ENCODE measurements at places on chromosomes 13 and 19.

DNA sequence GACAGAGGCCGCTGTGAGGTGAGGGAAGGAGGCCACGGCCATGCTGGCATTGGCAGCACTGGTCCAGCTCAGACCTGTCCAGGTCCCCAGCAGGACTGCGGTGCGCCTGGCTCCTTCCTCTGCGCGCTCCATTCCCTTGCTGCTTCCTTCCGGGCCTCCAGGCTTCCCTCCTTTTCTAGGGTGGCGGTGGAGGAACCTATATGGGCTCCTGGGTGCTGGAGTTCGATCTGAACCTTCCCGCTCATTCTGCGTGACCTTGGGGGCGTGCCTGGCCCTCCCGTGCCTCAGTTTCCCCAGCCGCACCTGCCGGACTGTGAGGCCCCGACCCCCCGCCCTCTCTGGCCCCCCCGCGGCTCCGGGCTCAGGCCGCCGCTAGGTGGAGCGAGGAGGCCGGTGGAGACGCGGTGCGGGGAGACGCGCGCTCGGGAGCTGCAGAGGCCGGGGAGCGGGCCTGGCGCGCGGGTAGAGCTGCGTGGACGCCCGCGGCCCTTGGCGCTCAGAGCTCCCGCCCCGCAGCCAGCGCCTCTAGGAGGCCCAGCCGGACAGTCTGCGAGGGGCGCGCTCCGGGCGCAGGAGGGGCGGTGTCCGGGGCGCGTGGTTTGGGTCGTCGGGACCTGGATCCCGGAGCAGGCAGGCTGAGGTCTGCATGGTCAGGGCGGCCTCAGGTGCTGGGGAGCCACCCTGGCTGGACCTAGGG, 29.9 kb downstream of the EFNA2 start:
- DNase-seq: peak; percentile 64

DNA sequence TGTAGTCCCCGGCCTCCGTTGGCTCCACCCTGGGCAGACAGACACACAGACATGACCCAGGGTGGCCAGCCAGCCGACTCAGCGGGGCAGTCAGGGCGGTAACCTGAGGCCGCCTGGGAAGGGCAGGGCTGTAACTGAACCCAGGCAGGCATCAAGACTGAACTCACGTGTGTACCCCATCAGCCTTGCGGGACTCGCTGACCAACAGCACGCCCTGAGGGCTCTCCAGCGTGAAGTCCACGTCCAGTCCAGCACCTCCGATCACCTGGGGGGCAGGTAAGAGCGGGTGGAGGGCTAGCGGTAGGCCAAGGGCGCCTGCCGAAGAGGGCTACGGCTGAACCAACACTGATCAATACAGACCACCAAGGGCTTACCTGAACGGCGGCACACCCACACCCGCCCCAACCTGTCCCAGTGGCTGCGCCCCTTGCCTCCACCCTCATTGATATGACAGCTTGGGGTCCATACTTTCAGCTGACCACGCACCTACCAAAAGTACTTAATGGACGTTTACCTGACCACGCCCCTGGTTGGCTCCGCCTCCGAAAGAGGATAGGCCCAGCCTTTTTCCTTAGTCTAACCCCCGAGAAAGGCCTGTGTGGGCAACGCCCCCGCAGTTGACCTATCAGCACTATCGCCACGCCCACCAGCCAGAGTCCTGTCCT, 791 bp downstream of the TMED1 start:
- peak; percentile 22 for DNase-seq

- no peak for DNase-seq
Measured at GRCh38 chr19:28294395-28294794, 918.6 kb downstream of the UQCRFS1 start.

GRCh38 chr13:113123226-113124201, 915 bp downstream of the F10 start:
- no peak for DNase-seq

- no peak for DNase-seq
Measured at GRCh38 chr19:35309481-35310279, 17.7 kb downstream of the MAG start.

DNA sequence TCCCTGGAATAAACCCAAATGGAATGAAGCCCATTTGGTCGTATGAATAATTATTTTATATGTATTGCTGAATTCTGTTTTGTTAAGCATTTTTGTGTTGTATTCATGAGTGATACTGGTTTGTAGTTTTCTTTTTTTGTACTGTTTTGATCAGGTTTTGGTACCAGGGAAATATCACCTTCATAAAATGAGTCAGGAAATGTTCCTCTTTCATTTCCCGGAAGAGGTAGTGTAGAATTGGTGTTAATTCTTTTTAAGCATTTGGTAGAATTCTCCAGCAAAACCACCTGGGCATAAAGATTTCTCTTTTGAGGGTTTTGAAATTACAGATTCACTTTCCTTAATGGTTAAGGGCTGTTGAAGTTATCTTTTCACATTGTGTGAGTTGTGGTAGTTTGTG, 13.3 kb downstream of the SPATA13 start:
- DNase-seq: no peak

- DNase-seq: no peak
Measured at GRCh38 chr19:33438987-33439781, 65.7 kb downstream of the CEBPG start.

GRCh38 chr19:47324502-47324901, 7.5 kb upstream of the C5AR2 start:
- DNase-seq: peak; percentile 70

- DNase-seq: no peak
Measured at GRCh38 chr13:23202383-23202782, 21.6 kb downstream of the SGCG start.

- DNase-seq: peak; percentile 62
Measured at GRCh38 chr19:7831452-7831851, 1.4 kb downstream of the EVI5L start.

GRCh38 chr19:35959040-35959967, 23.1 kb downstream of the LRFN3 start:
- peak; percentile 60 for DNase-seq

DNA sequence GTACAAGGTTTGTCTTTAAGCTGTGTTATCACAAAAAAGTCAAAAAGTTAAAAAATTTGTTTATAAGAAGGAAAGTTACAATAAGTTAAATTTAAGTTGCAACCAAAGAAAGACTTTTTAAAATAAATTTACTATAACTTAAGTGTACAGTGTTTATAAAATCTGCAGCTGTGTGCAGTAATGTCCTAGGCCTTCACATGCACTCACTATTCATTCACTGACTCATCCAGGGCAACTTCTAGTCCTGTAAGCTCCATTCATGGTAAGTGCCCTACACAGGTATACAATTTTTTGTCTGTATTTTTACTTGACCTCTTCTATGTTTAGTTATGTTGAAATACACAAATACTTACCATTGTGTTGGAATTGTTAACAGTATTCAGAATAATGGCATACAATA, 667.9 kb upstream of the SLITRK5 start:
- DNase-seq: no peak

- DNase-seq: no peak
Measured at GRCh38 chr19:13782537-13782936, 8.3 kb downstream of the C19orf53 start.

DNA sequence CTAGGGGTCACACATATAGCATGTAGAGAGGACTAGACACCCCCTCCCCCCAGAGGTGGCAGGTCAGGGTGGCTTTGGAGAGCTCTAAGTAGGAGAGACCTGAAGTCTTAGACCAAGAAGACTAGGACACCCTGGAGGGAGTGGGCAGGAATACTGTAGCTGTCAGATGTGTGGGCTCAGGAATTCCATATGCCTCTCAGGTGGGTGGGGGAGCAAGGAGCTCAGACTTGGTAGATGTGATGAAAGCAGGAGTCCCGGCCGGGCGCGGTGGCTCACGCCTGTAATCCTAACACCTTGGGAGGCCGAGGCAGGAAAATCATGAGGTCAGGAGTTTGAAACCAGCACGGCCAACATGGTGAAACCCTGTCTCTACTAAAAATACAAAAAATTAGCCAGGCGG, 1.6 kb downstream of the CRB3 start:
- DNase-seq: no peak

DNA sequence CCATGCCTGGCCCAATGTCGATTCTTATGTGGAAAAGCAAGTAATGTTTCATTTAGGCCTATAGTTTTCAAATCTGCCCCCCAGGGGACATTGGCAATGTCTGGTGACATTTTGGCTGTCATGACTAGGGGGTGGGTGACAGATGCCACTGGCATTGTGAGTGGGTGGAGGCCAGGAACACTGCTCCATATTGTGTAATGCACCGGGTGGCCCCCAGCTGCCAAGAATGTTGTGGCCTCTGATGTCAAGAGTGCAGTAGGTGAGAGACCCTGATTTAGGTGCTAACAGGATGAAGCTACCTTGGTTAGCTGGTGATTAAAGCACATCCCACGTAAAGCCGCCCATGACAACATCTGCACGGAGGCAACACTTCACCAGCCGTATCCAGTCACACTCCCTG, 10.8 kb downstream of the C19orf44 start:
- no peak for DNase-seq

DNA sequence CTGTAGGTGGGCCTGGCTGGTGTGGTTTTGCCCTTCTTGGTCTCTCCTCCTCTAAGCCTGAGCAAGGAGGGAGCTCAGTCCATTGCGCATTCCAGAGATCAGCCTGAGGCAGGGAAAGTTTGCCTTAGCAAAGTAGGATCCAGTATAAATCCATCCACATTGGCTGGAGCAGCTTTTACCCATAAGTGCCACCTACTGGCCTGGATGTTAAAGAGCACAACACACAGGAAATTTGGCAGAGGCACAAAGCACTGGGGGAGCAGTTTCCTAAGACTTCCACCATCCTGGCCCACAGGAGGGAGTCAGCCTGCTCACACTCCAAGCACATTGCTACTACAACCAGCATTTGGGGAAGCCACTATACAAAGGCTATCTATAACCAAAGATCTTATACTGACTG, 1124.2 kb downstream of the SLITRK1 start:
- DNase-seq: no peak

DNA sequence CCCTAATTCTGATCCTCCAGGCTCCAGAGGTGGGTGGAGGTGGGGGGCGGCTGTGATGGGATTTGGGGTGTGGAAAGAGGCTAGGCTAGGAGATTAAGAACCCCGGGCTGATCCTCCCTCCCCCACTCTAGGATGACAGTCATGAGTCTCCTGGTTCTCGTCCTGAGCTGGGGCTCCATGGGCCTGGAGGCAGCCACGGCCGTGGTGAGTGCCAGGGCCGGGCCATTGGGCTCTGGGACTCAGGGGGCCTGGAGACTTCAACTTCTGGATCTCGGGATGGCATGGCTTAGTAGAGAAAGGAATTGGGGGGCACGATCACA, 13.9 kb downstream of the TTYH1 start:
- DNase-seq: no peak

DNA sequence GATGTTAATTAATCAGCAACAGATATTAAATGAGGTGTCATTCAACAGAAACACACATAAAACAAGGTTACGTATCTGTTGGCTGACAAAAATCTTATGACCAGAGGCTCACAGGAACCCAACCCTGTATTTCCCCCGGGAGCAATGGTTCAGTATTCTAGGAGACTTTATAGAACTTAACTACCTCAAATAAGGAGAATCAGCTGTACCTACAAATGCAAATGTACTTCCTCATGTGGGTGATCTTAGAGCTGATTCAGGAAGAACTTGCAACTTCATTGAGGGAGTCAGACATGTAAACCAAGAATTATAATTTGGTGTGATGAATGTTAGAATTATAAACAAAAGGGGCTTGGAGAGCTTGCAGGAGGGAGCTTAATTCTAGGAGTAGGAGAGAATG, 20.1 kb downstream of the FGF9 start:
- DNase-seq: no peak

GRCh38 chr13:46926916-46927590, 30.2 kb upstream of the HTR2A start:
- peak; percentile 11 for DNase-seq

DNA sequence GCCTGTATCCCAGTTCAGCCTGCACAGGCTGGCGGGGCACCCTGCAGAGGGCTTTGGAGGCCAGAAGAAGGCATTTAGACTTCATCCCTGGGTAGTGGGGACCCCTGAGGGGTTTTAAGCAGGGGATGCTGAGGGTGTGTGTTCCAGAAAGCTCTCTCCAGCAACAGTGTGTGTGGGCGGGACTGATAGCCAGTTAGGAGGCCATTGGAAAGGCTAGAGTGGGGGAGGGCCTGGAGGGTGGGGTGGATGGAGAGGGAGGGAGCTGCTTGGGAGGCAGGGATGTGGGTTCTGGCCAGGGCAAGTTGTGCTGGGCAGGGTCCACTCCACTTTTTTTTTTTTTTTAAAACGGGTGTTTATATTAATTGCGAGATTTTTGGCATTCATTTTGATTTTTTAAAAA, 28.3 kb downstream of the LYL1 start:
- no peak for DNase-seq

GRCh38 chr13:50512474-50513299, 330.8 kb downstream of the DLEU7 start:
- peak; percentile 83 for DNase-seq

- DNase-seq: no peak
Measured at GRCh38 chr13:109012115-109012514, 382.7 kb downstream of the MYO16 start.

DNA sequence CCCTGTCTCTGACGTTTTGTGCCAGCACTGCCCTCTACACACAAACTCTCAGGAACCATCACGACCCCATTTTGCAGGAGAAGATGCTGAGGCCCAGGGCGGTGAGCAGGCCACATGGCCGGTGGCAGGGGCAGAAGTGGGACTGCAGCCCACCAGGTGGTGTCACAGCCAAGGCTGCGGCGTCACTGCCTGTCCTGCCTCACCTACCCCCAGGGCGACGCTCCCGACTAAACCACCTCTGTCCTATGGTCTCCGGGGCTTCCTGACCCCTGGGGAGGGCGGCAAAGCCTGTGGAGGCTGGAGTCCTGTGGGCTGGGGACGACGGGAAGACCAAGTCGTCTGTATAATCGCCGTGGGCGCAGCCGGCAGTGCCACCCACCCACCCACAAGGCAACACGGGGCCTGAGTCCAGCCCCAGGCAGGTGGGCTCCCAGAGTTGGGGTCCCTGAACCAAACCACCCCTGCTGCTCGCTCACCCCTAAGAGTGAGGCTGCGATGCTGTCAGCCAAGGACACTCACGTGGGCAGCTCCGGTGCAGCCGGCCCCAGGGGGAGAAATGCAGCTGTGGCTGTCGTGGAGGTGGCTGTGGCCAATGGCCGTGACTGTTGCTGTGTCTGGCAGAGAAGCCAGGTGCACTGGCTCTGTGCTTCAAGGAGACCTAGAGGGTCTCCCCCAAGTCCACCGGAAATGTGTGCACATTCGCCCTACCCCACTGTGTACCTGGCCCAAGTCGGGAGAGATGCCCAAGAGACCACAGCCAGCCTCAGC, 29.7 kb downstream of the RASA3 start:
- DNase-seq: no peak

DNA sequence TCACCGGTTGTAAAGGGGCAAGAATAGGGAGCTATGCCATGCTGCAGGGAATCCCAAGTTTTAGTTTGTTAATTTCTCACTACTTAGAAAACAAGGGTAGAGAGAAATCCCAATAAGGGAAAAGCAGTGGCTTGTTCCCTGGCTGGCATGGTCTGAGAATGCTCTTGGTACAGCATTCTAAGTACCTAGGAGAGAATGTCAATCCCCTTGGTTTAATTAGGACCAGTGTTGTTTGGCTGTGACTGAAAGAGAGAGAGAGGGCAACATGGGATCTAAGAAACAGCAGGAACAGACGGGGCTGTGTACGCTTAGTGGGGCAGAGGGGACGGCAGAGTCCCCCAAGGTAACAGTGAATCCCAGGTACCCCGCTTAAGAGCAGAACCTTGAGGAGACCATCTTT, 228.8 kb downstream of the PCDH9 start:
- peak; percentile 50 for DNase-seq

- no peak for DNase-seq
Measured at GRCh38 chr13:51066091-51066831, 44.8 kb downstream of the C13orf42 start.
